ENCODE measurements at places on chromosomes 16 and 17.

DNA sequence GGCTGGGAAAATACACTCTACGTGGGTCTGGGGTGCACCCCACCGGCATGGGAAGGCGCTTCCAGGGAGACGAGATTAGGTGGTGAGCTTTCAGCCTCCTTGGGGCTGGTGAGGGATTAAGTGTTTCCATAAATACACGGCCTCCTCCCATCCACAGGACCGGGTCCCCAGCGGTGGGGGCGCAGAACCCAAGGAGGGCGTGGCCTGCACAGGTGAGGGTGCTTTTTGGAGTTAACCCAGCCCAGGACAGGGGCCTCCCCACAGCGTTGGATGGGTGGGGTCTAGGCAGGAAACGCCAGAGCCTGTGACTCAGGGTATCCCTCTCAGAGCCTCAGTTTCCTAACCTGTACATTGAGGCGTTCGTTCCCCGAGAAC lies 1.1 kb downstream of the C16orf74 start:
- no peak for DNase-seq

GRCh38 chr17:65102788-65103187 lies 34.4 kb upstream of the RGS9 start:
- DNase-seq: no peak

DNA sequence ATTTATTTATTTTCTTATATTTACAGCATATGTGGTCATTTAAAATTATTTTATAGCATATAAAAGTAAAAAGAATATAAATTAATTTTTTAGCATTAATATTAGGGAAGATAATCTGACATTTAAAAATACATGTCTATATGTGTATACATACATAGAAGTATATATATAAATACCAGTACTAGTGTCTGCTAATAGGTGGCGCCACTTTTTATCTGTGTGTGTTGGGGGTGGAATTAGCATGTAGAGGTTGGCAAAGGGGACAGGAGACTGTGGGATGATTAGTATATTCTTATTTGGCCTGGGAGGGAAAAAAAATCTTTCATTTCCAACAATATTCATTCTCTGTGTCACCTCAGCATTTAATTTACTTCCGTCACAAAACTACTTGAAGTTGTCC lies 359.1 kb downstream of the WWOX start:
- DNase-seq: no peak

- no peak for DNase-seq
These were observed 40.5 kb downstream of the LYRM1 start for GRCh38 chr16:20940871-20941635.

GRCh38 chr17:71184716-71185115 lies 936.1 kb upstream of the SOX9 start:
- no peak for DNase-seq

DNA sequence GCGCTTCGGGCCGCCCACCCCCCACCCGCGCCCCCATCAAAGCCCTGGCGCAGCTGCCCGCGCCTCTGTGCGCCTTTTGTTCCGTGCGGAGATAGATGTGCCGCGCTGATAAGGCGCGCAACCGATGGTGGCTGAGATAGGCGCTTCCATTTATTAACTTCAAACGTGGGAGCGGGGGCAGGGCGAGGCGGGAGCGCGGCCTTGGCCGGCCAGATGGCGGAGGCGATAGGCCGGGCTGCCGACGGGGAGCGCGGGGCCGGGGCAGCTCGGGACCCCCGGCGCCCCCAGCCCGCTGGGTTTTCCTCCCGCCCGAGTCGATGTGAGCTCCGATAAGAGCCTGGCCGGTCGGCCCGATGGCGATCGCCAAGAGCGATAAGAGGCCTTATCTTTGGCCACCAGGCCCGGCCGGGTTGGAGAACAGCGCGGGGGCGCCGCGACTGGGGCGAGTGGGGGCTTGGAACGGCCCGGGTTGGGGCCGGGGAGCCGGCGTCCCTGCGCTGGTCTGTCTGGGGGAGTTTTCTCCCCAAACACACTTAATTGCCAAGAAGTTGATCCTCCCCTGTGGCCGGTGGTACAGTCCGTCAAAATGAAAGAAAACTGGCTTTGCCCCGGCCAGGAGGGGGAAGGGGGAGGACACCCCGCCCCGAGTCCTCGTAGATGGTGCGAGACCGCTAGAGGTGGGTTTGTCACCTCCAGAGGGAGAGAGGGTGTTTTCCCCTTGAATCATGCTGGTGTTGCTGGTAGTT lies 2.7 kb downstream of the ZFPM1 start:
- no peak for DNase-seq

DNA sequence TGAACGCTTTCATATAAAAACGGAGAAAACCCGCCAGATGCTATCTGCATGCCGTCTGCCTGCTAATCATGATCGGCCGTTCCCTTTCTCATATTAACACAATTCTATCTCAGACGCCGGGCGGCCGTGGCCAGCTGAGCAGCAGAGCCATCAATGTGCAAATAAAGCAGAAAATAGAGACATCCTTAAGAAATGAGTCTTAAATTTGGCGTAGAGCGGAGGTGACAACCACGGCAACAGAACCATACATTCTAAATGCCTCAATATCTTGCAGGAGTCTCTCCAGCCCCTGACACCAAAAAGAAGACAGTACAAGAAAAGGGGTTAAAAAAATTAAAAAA lies 2.7 kb upstream of the IRX5 start:
- peak; percentile 42 for DNase-seq

- DNase-seq: no peak
These were observed 21.3 kb upstream of the C1QTNF8 start for GRCh38 chr16:1117176-1117900.

GRCh38 chr17:44793885-44794842 lies 35.4 kb downstream of the ADAM11 start:
- no peak for DNase-seq

DNA sequence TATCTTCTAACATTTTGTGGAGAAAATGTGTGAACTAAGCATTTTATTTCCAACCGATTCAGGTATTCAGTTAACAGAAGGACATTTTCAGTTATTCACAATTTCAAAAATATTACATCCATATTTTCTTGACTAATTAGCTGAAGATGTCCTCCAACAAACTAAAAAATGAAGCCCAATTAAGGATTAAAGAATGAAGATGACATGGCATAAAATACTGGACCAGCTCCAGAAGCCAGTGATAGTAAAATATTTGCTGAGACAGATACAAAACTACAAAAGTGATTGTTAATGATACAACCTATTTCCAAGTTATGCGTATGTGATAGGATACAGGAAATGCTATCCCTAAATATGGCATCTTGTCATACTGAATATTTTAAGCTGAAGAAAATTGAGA lies 48.6 kb downstream of the PMP22 start:
- no peak for DNase-seq

- no peak for DNase-seq
These were observed 16.2 kb downstream of the GPRC5B start for GRCh38 chr16:19868421-19868820.

- DNase-seq: no peak
These were observed 1.7 kb downstream of the ATP2C2 start for GRCh38 chr16:84369938-84370627.

- DNase-seq: peak; percentile 94
These were observed 15.7 kb downstream of the ADAM11 start for GRCh38 chr17:44774271-44775135.

- DNase-seq: no peak
These were observed at the start of gene ST6GALNAC1 for GRCh38 chr17:76643553-76644148. TSS of gene ST6GALNAC1 (minus strand) at chr17:76643757. CDS start at chr17:76643638, 119 bp downstream.

GRCh38 chr17:17420082-17420481 lies 56.7 kb upstream of the MED9 start:
- peak; percentile 83 for DNase-seq

GRCh38 chr16:67446968-67447507 lies 16.1 kb downstream of the HSD11B2 start:
- DNase-seq: no peak

GRCh38 chr17:41750862-41751261 lies 16.4 kb upstream of the HAP1 start:
- DNase-seq: no peak

DNA sequence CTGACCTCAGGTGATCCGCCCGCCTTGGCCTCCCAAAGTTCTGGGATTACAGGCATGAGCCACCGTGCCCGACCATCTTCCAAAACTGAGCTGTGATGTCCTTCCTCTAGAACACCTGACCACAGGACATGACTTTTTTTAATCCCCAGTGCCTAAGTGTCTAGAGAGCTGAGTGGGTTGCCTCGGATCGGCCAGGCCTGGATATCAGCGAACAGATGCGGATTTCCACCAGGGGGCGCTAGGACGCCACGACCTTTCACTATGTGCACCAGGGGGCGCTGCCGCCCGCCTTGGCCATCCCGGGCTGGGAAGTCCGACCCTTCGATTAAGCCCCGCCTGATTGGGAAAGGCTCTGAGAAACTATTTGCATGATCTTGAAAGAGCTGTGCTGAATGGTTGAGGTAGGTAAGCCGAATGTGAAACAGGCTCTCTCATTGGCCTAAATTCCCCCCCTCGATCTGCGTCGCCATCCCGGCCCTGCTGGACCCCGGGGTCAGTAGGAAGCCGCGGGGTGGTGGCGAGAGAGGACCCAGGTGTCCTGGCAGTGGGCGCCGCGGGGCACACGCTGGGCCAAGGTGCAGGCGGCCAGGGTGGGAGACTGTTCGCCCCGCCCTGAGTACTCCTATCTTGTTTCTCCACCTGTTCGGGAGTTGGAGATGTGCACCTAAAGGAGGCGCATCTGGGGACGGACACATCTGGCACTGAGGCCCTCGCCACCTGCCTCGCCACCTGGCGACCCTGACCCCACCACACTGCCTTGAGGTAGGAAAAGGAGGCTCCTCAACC lies at the start of gene ACBD4:
Gene ACBD4 (plus strand): TSS at position 496 of the 786 bp plus-strand sequence. CDS start 458 bp downstream, outside the sequence.
- peak; percentile 97 for DNase-seq

GRCh38 chr16:58035356-58036170 lies 10.0 kb downstream of the MMP15 start:
- DNase-seq: peak; percentile 54

- no peak for DNase-seq
These were observed 291.6 kb upstream of the TNRC6C start for GRCh38 chr17:77666881-77667395.

DNA sequence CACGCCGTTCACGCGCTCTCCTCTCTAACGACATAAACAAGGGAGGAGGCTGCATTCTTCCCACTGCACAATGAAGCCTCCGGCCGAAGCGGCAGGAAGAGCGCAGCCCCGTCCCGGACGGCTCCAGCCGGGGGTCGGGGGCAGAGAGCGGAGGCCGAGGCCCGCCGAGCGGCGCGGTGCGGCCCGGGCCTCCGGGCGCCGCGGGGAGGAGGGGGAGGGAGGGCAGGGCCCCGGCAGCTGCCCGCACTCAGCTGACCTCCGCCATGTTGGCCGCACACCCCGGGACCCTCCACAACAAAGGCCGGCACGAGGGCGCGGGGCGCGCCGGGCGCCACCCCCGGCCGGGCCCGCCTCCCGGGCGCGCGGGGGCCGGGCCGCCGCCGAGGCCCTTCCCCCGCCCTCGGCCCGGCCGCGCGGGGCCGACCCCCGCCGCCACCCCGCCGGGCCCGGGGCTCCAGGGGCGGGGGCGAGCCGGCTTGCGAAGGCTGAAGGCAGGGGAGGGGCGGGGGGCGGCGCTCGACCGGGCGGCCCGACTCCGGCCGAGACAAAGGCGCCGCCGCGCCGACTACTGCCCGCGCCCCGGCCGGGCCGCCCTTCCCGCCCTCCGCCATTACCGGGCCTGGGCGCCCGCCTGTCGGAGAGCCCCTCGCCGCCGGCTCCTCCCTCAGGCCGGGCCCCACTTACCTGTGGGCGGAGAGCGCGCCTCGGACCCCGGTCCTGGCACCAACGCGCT lies 527 bp downstream of the SIAH1 start:
- peak; percentile 78 for DNase-seq

DNA sequence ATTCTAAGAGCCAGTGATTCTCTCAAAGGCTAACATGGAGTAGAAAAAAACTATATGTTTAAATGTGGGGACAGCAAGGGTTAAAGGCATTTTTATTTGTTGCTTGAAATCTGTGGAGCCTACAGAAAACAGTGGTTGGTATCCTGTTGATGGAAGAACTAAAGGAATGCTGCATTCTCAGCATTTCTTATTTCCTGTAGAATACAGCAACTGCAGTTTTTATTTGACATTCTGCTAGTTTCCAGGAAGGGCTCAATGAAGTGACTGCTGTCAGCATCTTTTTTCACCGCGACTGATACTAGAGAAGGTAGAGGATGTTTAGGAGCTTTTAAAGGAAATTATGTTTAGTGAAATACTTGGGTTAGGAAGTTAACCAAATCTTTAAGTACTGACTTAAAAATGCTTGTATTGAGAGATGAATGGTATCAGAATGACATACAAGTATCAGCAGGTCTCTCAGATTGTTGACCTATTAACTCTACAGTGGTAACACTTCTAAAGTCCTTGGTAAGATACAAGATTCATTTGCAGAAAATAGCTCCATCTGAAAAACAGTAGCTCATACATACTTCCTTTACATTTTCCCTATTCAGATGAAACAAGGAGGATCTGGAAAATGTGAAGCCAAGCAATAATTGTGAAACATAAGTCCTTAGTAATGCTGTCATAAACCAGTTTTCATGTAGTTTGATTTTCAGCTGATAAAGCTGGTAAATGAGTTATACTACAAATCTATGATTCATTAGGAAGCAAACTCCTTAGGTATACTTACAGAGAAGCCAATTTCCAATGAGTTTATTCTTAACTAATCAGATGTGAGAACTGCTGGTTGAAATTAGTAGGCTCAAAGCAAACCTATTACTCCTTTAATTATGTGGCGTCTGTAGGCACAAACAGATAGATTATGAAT lies 15.2 kb downstream of the CLTC start:
- no peak for DNase-seq

DNA sequence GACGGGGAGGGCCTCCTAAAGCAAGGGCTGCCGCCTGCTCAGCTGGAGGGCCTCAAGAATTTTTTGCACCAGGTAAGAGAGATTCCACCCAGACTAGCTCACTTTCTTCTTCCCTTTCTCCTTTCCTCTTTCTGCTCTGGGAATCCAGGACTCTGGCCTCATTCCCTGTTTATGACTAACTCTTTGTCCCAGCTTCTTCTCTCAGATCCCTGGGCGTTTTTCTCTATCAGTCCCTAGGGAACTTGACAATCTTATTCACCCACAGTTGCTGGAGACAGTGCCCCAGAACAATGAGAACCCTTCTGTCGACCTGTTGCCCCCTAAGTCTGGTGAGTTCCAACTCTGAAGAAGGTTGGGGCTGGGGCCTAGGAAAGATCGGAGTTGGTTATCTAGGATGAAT lies 15.6 kb downstream of the CNTROB start:
- DNase-seq: no peak

All from Right ventricle myocardium superior (tissue), 1 donor.